ENCODE measurements at places on chromosomes 6 and 20. TPM values are rescaled to one million over a fixed set of nuclear protein-coding genes. Genes with fewer than 3 reads are reported as not detected.

- no peak for DNase-seq
Measured at GRCh38 chr6:31450751-31451150, 47.2 kb upstream of the MICB start.

- no peak for DNase-seq
Measured at GRCh38 chr6:106186172-106186571, 100.0 kb downstream of the PRDM1 start.

DNA sequence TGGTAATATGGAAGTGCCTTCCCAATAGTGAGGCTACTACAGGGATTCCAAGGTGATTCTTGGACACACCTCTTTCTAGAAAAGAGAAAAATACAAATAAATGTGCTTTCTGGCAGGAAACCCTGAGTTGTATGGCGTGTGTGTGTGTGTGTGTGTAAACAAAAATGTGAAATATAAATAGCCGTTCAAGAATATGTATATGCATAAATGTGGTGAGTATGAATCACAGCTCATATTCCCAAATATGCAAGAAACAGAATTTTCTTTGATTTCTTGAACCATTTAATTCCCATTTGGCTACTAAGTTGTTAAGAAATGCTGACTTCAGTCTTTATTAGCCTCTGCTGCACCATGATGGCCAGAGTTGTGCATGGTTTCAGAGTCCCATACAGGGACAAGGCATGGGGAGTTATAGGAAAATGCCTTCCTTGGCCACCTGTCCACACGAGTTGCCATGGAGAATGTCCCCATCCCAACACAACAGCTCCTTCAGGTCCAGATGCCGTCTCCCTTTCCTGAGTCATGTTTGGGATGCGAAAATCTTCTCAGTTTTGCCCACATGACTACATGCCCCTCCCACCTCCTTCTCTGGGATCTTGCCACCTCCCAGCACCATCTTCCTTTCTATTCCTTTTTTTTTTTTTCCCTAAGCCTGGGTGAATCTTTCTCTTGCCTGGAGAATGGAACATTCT, 312.4 kb upstream of the ECI2 start:
- DNase-seq: no peak

DNA sequence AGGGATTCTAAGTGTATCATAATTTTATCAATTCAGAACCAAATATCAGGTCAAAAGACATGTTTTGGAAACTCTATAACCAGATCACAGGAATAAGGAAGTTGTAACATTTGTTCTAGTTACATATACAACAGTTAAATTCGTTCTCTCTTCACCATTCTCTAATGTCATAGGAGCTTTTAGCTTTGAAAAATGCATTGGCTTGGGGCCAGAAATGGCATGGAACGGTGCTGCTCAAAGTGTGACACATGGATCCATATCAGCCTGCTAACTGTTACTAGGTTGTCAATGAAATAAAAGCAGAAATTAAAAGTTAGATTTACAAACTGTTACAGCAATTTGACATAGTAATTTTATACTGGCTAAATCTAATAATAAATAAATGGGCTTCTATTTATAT, 120.3 kb downstream of the LCA5 start:
- DNase-seq: no peak

DNA sequence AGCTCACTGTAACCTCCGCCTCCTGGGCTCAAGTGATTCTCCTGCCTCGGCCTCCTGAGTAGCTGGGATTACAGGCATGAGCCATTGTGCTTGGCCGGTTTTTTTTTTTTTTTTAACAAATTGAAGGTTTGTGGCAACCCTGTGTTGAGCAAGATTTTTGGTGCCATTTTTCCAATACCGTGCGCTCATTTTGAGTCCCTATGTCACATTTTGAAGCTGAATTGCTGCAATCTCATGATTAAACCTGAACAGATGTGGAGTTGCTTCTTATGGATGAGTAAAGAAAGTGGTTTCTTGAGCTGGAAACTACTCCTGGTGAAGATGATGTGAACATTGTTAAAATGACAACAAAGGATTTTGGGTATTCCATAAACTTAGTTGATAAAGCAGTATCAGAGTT, 16.6 kb downstream of the SASH1 start:
- no peak for DNase-seq

DNA sequence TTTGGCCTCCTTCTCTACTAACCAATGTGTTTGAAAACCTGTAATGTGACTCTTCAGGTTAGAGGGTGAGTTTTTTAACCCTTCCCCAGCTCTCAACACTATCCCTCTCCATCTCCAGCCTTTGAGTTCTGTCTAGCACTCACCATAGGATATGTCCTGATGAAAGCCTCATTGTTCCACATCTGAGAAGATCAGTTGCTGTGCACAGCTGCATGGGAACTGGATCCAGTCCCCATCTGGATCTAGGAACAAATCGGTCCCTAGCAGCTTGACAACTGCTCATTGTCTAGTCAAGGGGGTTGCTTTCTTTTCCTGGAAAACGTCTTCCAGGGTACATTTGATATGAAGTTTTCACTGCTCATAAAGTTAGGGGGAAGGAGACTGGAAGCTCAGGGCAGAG, 45.4 kb upstream of the AGPAT4 start:
- DNase-seq: no peak

DNA sequence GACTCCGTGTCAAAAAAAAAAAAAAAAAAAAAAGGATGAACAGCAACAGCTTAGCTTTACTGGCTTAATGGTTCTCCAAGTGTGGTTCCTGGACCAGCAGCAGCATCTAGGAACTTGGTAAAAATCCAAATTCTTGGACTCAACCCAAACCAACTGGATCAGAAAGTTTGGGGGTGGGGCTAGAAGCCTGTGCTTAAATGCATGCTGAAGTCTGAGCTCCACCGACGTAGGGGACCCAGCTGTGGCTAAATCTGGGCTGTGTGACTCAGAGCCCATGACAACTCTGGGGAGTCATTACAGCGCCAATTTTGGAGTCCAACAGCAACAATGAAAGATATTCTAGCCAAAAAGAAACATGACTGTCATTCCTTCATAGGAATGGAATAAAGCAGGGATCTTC, 13.6 kb upstream of the CHD6 start:
- no peak for DNase-seq

GRCh38 chr20:13295637-13296036, 74.6 kb downstream of the ISM1 start:
- no peak for DNase-seq

DNA sequence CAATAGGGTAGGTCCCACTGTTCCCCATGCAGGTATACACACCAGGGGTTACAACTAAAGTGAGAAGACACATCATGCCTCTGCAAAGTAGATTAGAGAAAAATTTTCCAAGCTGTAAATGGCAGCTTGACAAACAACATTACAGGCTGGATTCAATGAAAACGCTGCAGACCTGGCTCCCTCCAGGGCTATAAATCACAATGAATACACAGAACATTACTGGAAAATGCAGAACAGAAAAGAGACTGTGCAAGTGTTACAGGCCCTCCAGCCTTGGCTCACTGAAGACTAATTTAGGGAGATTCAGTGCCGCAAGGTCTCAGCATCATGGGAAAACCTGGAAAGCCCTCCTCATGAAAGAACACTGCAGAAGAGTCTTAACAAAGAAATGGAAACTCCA, 207.8 kb downstream of the KHDC1L start:
- DNase-seq: no peak

GRCh38 chr6:125749173-125749864, at the start of gene HEY2:
Gene HEY2 (plus strand): TSS chr6:125749632. CDS start chr6:125749777, 145 bp downstream.
- DNase-seq: peak; percentile 86

The PGC gene
- 8.9 TPM for total RNA-seq

The MLN gene
- not detected for total RNA-seq

The IPCEF1 gene
- 1.4 TPM for total RNA-seq

The COX4I2 gene
- not detected for total RNA-seq

The BPI gene
- not detected for total RNA-seq

Data from Caco-2 (cell line).